Fibroblast of skin of scalp (primary cell): ENCODE measurements at places on chromosomes 4 and X.

DNA sequence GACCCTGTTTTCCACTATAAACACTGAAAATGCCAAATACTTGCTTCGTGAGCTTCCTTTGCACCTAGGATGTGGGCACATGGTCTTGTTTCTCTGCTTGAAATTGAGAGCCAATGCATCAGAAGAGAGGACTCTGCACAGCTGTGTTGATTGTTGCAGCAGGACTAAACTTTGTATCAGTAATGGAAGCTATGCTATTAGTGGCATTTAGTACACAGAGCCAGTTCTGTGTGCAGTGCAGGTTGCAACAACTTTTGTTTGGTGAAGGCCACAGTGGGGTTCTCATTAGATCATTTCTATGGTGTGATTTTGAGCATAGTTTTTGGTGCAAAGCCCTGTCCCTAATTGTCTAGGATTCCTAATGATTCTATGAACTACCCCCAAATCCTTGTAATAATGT, 54.4 kb upstream of the ANKRD17 start:
- DNase-seq: no peak

- DNase-seq: no peak
Observed at GRCh38 chr4:127667772-127668171, 35.0 kb downstream of the INTU start.

DNA sequence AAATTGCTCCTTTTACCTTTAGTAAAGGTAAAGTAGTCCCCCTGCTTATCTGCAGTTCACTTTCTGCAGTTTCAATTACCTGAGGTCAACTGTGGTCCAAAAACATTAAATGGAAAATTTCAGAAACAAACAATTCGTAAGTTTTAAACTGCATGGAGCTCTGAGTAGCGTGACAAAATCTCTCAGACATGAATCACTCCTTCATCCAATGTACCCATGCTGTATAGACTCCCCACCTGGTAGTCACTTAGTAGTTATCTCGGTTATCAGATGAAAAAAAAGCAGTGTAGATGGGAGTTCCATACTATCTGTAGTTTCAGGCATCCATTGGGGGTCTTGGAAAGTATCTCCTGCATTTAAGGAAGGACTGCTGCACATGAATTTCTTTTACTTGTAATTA, 7.7 kb downstream of the UNC5C start:
- no peak for DNase-seq

DNA sequence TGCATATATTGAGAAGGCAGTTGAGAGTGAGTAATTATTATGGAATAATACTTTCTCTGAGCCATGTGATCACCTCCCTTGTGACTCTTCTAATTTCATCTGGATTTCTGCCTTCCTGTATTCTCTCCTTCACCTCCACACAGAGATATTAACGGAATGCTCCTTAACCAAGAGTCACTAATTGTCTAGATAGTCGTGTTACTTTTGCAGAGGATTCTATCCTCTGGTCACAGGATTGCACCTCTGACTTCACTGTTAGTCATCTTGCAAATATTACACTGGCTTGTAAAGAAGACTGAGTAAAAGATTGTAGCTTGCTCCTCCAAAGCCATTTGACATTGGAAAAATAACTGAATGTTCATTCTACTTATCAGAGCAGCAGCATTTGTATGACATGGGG, 160.9 kb downstream of the SH2D1A start:
- DNase-seq: peak; percentile 50

- DNase-seq: no peak
Observed at GRCh38 chrX:130020661-130021324, 38.4 kb downstream of the BCORL1 start.

DNA sequence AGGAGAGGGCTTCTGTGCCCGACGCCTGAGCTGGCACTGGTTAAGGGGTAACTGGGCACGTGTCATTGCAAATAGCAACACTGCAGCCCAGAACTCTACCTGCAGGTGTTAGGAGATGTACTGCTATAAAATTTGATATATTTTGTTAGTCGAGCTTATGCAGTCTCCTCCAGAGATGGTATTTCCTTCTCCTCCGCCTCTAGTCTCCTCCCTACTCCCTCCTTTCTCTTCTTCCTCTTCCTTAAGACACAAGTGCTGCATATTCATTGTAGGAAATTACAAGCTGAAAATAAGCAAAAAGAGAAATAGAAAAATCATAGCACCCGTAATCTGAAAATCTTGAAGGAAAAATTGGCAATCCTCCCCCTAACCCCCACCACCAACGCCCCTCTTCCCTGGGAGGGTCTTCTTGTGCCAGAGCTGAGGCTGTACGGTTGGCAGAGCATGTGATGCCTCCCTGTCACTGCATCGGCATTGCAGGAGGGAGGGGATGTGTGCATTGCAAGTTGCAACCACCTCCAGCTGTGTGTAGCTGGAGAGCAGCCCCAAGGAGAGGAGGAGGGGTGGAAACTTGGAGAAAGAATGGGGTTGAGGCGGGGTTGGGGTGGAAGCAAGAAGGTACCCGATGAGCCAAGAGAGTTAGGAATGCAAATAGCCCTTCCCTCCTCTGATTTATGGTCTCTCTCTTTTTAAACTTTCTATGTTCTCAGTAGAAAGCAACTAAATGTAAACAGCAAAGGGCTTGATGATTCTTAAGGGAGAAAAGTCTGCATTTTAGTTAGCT, 48.3 kb upstream of the MND1 start:
- DNase-seq: peak; percentile 71

GRCh38 chr4:141130947-141131605, 2.2 kb downstream of the RNF150 start:
- DNase-seq: no peak

DNA sequence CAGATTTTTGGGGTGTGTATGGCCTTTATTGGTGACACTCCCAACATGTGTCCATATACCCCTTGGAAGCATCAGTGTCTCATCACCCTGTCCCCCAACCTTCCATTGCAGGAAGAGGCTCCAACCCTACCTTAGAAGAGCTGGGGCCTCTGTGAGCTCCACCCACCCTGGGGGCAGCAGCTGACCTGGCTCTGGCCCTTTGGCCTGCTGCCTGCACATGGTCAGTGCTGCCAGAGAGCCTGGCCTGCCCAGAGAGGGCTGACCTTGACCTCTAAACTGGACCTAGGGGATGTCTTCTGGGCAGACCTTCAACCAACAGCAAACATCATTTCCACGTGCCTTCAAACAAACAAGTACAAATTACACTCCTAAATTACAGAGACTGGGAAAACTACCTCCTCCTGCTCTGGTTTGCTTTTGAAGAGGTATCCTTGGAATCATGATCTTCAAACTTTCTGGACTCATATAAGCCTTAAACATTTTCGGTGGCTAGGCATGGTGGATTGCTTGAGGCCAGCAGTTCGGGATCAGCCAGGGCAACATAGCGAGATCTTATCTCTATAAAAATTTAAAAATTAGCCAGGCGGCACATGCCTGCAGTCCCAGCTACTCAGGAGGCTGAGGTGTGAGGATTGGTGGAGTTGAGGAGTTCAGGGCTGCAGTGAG, 27.3 kb upstream of the KIAA0232 start:
- no peak for DNase-seq

- DNase-seq: peak; percentile 80
Observed at GRCh38 chrX:20515841-20516461, 249.2 kb upstream of the RPS6KA3 start.

DNA sequence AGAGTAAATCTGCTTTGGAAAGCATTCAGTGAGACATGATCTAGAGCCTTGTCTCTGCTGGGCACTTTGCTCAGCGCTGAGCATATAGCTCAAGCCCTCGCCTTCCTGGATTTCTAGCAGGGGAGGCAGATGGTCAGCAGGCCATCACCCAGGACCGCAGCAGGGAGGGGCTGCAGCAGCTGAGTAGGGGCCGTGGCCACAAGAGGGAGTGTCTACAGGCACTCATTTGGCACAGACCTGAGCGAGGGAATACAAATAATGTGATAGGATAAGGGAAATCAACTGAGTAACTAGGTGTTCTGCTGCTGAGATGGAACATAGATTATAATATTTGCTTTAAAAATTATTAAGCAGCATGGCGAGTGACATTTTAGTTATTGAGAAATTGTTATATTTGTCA, 30.2 kb downstream of the OFD1 start:
- DNase-seq: no peak

DNA sequence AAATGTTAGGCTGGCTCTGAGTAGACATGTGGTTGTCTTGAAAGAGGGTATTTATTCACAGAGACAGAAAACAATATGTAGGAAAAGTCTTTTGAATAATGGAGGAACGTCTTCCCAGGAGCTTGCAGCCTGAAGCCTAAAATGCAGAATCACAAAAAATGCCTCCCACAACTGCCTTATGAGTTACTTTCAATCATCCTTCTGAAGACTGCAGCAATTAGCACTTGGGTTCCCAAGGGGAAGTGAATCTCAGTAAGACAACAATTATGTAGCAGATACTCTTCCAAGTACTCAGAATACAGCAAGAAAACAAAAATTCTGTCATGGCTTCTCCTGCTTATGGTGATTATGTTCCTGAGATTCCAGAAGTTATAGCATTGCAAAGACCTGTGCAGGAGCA, 166.6 kb upstream of the TBL1X start:
- DNase-seq: no peak

DNA sequence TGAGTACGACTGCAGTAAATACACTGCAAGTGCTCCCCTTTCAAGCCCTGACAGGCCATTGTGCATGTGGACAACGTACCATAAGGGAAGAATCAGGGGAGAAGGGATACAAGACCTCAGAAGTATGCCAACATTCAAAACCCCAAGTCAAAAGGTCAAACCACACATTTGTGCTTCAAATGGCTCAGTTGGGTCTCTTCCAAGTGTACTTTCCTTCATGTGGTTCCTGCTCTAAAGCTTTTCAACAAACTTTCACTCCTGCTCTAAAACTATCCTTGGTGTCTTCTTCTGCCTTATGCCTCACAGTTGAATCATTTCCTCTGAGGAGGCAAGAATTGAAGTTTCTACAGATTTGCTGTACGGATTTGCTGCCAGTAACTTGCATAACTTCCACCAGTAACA, 305.7 kb upstream of the SLIT2 start:
- peak; percentile 93 for DNase-seq

DNA sequence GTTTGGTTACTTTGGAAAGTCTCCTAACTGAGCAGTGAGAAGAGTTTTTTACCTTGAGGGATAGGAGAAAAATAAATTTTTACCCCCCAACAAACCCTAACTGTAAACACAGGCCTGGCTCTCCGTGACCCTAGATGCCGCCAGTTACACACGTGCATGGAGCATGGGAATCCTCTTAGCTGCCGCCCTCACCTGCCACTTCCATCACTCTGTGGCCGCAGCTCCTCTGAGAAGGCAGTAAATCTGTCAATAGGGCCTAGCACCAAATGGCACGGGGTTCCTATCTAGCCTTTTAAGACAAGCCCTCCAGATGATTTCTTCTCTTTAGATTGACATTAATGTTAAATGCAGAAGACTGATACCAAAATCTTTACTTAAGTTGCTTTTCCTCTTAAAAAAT, 330.3 kb upstream of the FAM241A start:
- DNase-seq: no peak

DNA sequence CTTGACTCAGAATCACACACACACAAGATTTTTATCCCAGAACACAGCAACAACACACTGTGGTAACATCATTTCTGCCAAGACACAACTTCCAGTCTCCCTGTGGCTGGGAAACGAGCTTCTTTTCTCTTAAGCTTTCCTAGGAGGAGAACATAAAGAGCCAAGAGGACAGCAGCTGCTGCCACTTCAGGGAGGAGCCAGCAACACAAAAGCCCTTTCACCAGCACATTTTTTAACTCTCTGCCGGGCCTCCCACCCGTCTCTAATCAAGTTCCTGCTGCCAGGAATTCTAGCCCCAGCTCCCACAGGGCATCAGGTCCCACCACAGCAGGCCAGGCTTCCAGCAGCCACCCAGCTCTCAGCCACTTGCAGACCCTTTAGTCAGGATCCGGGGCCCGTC, 22.4 kb downstream of the FAT1 start:
- DNase-seq: peak; percentile 72

- DNase-seq: no peak
Observed at GRCh38 chr4:6319530-6320150, 50.0 kb downstream of the WFS1 start.

GRCh38 chr4:8370835-8371595, 69.5 kb downstream of the ACOX3 start:
- peak; percentile 41 for DNase-seq

- DNase-seq: no peak
Observed at GRCh38 chr4:1521821-1522361, 115.6 kb upstream of the NKX1-1 start.

DNA sequence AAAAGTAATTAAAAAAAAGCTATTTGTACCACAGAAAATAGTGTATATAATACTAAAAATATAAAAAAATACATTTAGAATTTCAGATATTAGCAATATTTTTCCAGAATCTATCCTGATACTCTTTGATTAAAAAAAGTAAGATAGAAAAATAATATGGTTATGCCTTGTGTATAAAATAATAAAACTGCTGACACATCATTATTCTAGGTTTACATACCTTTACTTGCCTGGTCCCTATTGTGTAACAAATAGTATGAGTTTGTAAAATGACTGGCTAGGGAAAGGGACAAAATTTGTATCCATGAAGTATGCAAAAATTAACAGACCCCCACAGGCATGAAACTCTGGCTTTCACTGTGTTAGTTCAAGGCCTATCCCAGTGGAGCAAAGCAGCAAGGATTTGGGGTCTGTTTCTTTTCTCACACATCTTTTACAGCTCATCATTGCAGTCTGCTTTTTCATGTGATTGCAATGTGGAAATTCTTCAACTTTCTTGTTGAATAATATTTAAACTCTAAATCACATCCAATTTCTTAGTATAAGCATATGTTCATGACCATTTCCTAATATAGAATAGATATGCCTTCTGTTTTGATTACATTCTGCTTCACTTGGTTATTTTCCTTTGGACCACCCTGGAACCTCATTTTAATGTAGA, 136.7 kb upstream of the PCDH18 start:
- peak; percentile 65 for DNase-seq

DNA sequence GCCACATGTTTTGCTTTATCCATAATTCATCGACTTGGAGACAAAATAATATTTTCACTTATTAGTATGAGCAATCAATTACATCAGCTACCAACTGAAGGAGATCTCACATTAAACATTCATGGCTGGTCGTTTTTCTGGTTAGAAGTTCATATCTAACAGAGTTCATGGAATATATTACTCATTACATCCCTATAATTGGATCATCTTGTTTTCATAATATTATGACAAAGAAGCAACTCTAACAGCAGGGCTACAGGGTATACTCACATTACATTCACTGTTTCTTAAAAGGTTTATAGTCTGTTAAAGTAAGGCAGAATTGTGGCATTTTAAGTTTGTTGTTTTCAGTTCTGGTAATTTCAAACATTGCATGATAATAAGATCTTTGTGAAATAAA, 33.0 kb downstream of the GSTCD start:
- DNase-seq: peak; percentile 74

GRCh38 chrX:109184506-109185139, 297.3 kb downstream of the GUCY2F start:
- DNase-seq: no peak

GRCh38 chr4:118277243-118277642, 75.6 kb downstream of the PRSS12 start:
- no peak for DNase-seq
